Breast epithelium (tissue), 4 donors: ENCODE measurements at places on chromosomes 12 and 14. TPM values are rescaled to one million over a fixed set of nuclear protein-coding genes. Genes with fewer than 3 reads are reported as not detected.

DNA sequence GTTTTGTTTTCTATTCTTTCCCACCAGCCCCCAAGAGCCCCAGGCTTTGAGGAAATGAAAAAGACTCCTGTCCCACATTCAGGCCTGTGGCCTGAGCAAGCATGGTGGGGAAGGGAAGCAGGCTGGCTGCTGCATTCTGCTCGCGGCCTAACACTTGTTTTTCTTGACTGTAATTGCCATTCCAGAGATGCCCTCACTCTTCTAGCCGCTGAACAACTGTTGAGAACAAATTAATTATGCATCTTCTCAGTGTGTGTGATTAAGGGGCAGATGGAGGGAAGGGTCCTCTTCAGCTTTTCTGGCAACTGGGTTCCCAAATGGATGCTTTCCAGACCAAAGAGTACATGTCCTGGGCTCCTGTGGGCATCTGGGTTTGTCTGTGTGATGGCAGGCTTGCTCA, 43.3 kb downstream of the ADCK1 start:
- no peak for DNase-seq

DNA sequence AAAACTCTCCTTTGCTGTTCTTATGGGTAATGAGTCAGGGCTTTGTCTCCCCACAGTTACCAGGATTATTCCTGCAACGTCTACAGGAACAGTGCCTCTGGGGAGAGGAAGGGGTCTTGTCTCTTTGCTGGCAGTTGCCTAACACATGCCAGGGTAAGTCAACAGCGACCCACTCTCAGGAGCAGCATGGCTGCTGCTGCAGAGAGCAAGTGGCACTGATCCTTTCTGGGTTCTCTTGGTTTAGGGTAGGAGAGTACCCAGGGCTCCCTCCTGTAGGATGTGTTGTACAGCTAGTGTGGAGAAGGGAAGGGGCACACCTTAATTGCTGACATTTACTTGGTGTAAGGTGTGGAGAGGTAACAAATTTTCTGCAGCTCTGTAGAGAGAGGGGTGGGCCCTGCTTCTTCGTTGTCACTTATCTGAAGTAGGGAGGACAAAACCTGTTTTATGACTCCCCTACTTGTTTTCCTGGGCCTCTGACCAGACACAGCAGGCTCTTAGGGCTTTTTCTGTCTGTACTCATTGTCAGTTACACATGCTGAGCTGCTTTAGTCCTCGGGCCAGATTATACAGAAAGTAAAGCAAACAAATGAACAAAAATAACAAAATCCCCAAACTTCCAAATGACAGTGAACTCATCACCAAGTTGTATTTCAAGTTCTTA, 168.2 kb downstream of the ACSS3 start:
- DNase-seq, result no peak

DNA sequence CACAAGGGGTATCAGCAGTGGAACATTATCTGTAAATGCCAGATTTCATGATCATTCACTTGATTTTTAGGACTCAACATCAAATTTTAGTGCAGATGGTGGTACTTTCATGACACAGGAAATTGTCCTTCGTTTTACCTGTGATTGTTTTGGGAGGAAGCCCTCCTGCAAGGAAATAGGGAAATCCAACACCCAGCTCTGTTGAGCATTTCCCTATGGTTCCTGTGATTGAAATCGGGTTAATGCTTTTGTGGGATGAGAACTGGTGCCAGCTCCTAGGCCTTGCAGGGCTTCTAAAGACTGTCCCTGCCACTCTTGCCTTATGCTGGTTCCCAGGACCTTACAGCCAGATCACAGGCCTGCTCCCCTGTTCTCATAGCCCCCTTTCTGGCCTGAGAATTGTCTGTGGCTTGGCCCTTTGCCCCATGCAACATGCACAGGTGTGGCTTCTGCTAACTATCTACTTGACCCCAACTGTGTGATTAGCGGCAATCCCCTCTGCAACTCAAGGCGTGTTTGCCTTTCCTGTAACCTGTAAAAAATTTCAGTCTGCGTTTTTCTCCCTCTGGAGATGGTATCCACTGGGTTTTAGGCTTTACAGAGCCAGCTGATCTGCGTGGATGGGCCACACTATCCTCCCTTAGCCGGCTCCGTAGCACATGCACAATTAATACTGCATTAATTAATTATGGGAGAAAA, 112.5 kb downstream of the ETV6 start:
- no peak for DNase-seq

DNA sequence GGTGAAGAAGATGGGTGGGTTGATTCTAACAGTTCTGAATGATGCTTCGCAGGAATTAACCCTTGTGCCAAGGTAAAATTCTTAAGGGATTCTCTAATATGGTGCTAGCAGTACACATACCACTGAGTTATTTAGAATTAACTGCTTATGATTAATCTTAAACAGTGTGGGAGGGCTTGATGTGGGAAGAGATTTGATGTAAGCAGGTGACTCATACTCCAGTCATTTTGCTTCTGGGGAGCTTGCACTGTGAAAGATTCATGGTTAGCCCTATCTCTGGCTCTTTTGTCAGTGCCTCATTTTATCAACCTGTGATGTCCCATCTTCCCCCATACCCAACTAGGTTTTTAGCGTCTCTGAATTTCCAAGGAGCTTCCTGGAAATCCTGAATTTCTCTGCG, 83.8 kb downstream of the NRXN3 start:
- DNase-seq, result no peak

Gene KRT71
- 0.16 TPM for total RNA-seq
